NCI-H1417 treated with DMSO at 0.1 percent for 48 hours (cell line): ENCODE measurements at places on chromosomes 2 and 18.

- DNase-seq, result no peak
These were observed 264.4 kb downstream of the MTX2 start for GRCh38 chr2:176533505-176534193.

DNA sequence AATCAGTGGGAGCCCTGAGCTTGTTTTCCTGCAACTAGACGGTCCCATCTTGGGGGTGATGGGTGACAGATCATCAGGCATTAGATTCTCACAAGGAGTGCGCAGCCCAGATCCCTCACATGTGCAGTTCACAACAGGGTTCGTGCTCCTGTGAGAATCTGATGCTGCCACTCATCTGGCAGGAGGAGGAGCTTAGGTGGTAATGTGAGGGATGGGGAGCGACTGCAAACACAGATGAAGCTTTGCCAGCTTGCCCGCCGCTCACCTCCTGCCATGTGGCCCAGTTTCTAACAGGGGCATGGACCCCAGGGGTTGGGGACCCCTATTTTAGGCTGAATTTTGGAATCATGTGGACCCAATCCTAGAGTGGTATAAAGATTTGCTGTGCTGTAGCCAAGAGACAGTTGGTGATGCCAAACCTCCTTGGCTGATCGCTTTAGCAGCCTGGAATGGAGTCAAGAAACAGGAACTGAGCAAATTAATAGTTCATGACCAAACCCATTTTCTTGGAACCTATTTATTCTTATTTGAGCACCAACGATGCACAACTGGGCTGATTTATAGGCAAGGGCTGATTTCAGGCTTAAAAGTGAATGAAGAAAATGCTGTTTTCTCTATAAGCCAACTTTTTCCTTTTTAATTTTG, 25.7 kb downstream of the LPIN1 start:
- no peak for DNase-seq

GRCh38 chr2:209321076-209321475, 102.8 kb upstream of the MAP2 start:
- DNase-seq, result no peak

GRCh38 chr2:241849616-241850543, 8.8 kb downstream of the PDCD1 start:
- DNase-seq, result no peak

DNA sequence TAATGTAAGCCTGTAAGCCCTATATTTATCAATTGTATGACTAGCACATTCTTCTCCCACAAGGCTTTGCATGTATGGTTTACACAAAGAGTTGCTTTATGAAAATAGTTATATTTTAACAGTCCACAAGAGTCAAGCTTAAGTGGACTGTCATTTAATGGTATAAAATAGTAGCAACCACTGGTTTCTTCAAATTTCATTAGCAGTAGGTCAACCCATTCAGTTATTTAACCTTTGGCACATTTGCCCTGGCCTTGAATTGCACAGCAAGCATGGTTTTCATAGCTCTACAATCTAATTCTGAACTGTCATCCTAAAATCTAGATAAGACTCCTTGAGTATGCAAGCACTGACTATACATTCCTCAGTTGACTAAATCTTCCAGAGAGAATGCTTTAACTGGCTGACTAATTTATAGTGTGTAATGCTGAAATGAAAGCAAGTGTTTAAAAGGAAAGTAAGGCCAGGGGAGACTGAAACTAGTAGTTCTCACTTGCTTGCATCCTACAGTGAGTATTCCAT, 1.8 kb downstream of the DPP4 start:
- no peak for DNase-seq
